Stimulated activated CD4-positive, alpha-beta T cell treated with anti-CD3 and anti-CD28 coated beads, Interleukin-15, amount 100 ng/mL, for 1 hour (primary cell): ENCODE measurements at places on chromosomes 5 and 9.

DNA sequence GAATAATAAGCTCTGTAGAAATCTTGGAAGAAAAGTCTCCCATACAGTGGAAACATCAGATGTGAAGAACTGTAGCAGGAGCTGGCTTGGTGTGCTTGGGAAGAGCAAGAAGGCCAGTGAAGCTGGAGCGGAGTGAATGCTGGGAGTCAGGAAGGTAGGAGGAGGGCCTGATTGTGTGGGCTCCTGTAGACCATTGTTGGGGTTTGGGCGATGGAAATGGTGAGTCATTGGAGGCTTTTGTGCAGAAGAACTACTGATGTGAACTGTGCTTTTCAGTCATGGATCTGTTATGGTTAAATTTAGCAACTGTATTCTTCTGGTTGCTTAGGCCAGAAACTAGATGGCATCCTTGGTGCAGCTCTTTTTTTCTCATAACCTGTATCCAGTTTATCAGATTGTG is 2.3 kb downstream of the ICE1 start:
- DNase-seq, result no peak

DNA sequence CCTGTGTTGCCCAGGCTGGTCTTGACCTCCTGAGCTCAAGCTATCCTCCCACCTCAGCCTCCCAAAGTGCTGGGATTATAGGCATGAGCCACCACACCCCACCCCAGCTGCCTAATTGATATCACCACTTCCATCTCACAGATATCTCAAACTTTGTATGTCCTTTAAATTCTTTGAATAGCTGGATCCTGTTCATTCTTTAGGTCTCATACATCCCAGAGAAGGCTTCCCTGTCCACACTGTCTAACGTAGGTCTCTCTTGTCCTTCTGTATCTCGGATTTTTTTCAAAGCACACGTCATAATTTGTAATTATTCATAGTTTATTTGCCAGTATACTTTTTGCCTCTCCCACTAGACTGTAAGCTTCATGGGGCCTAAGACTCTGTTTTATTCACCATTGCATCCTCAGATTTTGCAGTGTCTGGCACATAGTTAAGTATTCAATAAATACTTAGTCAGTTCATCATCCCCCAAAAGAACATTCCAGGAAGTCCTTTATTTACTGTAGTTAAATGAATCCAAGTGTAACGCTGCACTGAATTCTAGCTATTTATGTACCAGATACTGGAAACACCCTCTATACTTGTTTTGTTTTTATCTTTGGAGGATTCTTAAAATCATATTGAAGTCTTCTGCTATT is 10.5 kb downstream of the ARSK start:
- no peak for DNase-seq

- no peak for DNase-seq
Measured at GRCh38 chr9:81125446-81126092, 563.8 kb downstream of the TLE1 start.

DNA sequence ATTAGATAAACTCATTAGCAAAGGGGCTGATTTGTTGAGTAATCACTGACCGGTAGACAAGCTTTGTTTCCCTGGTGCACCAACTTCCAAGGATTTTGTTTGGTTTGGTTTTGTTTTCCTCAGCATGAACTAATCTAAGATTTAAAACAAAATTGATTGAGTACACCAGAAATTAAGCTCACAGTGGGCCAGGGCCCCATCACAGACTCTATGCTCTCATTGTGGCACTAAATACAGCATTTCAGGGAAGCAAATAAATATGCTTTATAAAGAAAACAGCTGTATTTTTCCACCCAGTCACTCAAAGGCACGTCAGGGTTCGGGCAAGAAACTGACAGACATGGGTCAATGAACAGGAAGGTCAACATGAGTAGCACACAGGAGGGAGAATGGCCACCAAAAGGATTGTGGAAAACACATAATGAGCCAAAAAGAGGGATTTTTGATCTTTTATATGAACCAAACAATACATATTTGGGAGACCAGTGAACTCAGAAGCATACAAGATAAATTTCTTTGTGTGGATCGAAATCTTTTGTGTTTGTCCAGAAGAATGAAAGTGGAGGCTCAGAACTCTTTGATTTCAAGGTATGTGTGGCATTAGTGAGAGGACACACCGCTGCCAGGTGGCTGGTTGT is 8.8 kb downstream of the CFAP77 start:
- no peak for DNase-seq

- no peak for DNase-seq
Measured at GRCh38 chr5:40552981-40553380, 126.7 kb upstream of the PTGER4 start.

DNA sequence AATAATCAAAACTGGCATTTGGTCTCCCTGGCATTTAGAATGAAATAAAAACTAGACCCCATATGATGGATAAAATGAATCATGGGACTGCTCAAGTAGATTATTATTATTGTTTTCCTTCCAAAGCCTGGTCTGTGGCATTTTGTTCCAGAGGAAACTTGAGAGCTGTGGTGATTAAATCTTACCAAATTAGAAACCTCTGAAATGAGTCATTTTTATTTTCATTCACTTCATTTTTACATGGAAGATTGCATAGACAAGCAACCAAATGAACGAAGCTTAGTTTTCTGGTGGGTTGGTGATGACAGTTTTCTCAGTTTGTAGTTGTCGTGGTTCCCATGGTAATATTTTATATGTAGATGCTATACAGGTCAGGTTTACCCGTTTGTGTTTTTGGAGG is 23.4 kb downstream of the PAM start:
- no peak for DNase-seq

DNA sequence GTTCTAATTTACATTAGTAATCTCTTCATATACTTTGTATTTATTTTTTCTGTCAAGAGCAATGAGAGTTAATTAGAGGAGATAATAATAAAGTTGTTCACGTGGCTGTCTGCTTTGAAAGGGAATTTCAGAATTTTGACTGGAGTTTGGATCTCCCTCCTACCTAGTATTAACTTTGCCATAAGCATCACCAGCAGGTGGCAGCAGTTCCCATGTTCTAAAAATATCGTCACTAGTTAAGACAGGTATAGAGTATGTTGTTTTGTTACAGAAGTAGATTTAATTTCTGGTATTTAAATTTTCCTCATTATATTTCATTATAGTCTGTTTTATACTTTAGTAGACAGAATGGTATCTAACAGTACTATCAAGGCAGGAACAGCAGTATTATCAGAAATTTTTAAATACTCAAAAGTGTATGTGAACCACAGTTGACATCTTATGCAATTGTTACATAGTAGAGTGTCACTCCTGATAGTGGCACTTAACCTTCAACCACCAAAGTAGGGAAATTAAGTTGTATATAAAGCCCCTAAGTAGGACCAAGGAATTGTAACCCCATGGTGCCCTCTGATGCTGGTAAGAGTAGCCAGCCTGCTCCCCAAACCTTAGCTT is 20.4 kb downstream of the GNPDA1 start:
- DNase-seq, result peak; percentile 55

GRCh38 chr5:134979416-134979815 is 11.7 kb downstream of the CATSPER3 start:
- DNase-seq, result no peak

GRCh38 chr5:138523406-138523805 is 19.6 kb downstream of the ETF1 start:
- no peak for DNase-seq

GRCh38 chr5:134139891-134140469 is 25.5 kb downstream of the TCF7 start:
- no peak for DNase-seq

DNA sequence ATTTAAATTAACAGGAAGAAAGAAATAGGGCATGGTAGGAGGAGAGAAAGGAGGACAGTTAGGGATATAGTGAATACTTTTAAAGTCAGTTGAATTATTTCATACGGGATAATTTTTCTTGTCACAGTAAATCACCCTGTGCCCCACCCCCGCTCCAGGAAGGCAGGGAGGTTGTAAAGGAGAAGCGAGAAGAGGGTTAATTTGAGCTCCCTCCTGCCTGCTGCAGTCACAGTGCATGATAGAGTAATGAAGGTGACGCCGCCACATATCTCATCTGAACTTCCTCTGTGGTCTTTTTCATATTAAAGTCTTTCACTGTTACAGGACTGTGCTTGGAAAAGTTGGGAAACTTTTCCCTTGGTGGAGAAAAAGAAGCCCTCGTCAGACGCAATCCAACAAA is 896 bp upstream of the PCSK5 start:
- no peak for DNase-seq

- no peak for DNase-seq
Measured at GRCh38 chr5:82312373-82312856, 34.3 kb upstream of the RPS23 start.

DNA sequence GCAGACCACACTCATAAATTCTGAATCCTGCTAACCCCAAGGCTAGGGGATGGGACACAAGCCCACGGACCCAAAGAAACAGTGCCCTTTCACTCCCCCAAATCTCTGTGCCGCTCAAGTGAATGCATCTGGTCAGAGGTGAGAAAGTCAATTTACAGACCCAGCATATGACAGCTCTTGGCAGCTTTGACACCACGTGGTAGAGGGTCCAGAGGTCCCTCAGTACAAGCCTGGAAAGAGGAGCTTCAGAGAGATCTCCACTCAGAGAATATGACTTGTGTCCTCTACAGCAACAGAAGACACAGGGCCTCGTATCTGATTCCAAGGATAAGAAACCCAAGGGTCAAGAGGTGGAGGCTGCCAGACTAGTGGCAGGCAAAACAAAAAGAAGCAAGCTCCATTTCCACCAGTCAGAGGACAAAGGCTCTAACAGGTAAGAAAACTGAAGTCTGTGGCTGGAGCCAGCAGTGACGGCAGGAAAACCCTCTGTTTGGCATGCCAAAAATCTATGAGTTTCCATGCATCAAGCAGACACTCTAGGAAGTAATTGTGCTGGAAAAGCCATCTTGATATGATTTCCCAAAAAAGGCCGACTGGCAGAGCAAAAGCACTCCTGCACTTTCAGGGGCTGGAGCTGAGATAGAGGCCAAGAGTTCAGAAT is 138.7 kb downstream of the UGCG start:
- no peak for DNase-seq

DNA sequence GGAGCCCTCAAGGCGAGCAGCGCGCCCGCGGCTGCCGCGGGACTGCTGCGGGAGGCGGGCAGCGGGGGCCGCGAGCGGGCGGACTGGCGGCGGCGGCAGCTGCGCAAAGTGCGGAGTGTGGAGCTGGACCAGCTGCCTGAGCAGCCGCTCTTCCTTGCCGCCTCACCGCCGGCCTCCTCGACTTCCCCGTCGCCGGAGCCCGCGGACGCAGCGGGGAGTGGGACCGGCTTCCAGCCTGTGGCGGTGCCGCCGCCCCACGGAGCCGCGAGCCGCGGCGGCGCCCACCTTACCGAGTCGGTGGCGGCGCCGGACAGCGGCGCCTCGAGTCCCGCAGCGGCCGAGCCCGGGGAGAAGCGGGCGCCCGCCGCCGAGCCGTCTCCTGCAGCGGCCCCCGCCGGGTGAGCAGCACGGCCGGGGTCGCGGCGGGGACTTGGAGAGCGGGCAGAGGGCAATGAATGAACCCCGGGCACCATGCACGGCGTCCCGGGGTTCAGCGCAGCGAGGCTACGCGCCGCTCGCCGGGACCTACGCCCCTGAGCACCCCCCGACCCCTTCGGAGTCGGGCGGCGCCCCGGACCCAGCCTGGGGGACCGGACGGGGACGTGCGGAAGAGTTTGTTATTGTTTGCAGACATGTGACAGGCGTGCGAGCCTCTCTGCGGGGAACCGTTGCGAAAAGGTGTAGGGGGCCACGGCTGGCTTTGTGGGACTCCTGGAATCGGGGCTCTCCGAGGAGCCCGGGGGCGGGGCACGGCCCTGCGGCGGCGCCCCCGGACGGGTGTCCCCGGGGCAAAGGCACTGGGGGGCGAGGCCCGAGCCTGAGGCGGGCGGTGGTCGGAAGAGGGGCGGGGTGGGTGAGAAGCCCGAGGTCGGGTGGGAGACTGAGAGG is 553 bp downstream of the MAP3K1 start:
- peak; percentile 27 for DNase-seq

GRCh38 chr5:52997424-52997823 is 8.3 kb downstream of the ITGA2 start:
- no peak for DNase-seq

DNA sequence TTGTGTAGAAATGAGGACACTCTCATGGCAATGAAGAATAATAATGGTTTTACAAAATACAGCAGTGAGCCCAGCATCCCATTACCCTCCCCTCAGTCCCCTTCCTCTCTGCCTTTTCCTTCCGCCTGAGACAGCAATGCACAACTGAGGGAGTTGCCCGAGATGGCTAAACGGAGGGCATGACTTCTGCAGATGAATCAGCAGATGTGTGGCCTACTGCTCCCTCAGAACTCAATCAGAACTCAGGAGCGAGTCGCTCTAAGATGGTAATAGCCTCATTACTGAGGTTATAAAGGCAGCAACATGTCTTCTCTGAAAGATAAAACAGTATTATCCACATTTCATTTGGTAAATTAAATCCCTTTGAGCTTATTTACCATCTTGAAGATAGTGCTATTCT is 326.6 kb downstream of the ENC1 start:
- DNase-seq, result no peak

DNA sequence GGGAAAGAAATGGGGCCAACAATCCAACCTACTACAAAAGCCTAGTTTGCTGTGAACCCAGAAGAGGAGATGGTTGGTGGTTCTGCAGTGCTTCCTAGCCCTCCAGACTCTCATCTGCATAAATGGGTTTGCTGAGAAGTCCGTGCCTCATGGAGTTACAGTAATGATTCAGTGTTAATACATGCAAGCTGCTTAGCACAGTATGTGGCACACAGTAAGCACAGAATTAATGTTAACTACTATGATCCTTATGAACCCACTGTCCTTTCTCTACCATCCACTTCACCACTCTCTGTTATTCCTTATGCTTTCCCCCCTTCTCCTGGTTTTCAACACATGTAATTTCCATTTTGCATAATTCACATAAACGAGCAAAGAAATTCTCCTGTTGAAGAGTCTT is 100.0 kb downstream of the ACTBL2 start:
- DNase-seq, result no peak

- no peak for DNase-seq
Measured at GRCh38 chr5:133698646-133699526, 86.5 kb upstream of the FSTL4 start.

DNA sequence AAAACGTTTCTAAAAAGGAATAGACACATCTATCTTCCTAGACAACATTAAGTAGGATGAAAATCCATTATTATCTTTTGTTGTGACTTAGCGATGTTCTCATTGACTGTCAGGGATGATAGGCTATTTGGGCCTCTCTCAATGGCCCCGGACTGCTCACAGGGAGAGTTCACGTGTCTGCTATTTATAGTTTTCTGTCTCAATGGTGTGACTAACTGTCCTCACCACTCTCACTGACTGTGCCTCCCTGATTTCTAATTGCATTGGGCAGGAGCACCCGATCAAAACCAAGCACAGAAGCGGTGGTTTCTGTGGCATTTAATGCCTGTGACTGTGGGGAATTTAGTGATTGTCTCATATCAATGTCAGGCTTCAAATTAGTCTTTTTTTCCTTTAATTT is 286.7 kb upstream of the KLF9 start:
- no peak for DNase-seq

DNA sequence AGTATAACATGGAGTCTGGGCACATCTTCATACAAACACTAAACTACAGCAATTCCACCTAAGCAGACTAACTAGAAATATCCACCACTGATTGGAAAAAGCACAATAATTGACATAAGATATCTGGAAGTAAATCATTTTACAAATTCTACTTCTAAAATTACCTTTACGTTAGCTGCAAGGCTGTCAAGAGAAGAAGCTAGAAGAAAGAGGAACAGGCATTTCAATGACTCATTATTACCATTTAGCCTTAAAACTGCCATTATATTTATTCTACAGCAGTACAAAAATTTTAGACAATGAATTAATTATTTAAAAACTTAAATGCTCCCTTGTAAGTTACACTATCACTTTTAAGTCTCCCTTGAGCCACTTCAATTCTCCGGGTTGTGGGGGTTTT is 43.4 kb upstream of the PLPP6 start:
- DNase-seq, result no peak

GRCh38 chr9:132846918-132847515 is 31.1 kb downstream of the AK8 start:
- no peak for DNase-seq
